ENCODE measurements at places on chromosomes 3 and 15.

GRCh38 chr3:88259045-88259444 lies 109.3 kb downstream of the C3orf38 start:
- no peak for ATAC-seq

DNA sequence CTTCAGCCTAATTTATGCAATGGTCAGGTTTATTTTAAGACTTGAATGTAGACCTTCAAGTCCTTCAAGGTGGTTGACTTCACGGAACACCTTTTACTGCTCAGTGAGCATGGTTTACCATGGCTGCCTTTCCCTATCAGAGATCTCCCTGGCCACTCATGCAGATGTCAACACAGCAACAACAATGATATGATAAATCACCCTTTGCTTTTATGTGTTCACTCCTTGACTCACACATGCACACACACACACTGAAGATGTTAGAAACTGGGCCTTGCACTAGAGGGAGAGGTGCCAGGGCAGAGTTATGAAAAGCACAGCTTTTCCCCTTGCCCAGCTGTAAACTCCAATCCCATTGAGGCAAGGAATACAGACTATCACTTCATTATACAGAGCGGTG lies 134.4 kb downstream of the WNT5A start:
- no peak for ATAC-seq

DNA sequence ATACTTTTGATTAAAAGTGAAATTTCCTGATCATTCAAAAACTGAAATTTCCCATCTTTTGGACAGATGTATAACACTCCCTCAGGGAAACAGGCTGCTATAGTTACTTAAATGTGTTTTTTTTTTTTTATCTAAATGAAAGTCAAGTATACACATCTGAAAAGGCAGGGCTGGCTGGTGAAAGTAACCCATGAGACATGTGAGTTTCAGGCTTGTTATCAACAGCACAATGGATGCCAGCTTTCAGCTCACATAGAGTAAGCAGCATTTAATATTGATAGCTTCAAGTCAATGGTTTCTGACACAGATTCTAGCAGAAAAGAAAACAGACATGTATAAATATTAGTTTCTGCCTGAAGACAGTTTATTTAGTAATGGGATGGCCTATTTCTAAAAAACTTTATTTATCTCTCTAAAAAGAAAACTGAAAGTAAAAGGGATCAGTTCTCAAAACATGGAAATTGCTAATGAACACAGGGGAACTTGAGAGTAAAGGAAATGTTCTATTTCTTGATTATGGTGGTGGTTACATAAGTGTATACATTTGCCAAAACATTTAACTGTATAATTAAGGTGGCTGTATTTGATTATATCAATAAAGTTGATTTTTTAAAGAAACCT lies 89.7 kb upstream of the CMC1 start:
- no peak for ATAC-seq

GRCh38 chr3:119731560-119732343 lies 28.9 kb downstream of the CFAP91 start:
- no peak for ATAC-seq

DNA sequence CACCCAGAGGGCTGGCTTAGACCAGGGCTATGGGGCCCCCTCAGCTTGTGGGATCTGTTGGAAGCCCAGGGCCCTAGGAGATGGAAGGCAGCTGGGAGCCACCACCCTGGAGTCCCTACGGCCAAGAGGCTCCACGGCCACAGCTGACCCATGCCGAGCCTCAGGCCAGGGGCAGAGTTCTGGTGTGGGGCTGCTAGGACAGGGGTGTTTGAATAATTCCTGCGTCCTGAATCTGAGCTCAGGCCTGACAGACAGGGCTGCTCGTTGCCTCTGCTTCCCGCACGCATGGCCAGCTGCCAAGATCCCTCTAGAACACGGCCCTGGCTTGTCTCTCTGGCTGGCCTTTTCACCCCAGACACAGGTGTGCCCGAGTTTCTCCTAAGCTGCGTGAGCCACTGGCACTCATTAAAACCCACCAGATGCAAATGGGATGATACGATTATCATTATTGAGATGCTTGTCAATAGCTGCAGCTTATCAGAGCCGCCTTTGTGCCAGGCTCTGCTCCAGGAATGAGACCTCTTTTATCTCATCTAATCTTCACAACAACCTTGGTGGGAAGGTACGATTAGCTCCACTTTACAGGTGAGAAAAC lies 70.2 kb downstream of the EFCAB12 start:
- ATAC-seq = peak; percentile 30

GRCh38 chr15:69035205-69035917 lies 20.9 kb downstream of the NOX5 start:
- peak; percentile 94 for ATAC-seq

DNA sequence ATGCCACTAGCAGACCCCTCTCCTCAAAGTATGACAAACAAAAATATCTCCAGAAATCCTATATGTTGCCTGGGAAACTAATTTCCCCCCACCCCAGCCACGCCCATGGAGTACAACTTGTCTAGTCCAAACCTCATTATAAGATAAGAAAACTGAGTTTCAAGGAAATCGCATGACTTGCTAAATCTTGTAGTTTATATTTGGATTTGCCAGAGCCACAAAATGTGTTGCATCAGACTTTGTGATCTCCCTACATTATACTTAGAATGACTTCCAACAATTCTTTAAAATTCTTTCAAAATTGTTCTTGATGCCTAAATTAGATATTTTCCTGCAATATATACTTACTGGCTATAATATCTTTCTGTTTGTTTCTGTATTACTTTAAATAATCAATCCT lies 1034.4 kb downstream of the IGSF11 start:
- no peak for ATAC-seq

DNA sequence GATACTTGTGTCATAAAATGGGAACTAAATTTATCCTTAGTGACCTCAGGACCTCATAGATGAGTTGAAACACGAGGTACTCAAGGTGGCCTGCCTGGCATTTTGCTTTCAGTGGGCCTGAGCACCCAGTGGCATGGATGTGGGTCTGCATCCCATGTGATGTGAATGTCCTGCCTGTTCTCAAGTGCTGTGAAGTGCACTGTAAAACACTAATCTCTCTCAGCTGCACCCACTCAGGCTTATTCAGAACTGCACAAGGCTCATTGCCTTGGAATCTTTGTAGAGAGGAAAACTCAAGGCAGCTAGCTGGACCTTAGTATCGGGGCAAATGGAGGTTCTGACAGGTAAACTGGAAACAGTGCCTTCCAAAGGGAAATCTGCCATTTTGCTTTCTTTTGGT lies 767.0 kb downstream of the TUSC7 start:
- no peak for ATAC-seq

GRCh38 chr3:51796854-51797253 lies 17.8 kb upstream of the IQCF6 start:
- ATAC-seq = no peak

DNA sequence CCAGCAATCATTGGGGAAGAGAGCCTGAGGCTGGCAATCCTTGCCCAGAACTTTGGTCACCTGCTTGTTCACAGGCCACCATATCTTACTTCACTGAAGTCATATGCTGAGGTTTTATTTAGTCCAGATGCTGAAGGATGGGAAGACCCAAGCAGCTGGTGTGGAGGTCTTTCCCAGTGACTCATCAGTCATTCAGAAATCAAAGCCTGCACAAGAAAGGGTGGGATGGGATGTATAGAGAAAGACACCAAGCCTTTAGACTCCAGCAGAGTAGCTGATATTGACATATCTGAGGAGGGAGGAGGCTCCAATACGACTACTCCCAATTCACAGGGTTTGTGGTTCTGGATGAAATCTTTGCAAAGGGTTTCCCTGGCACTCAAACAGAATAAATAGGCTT lies 13.0 kb upstream of the PHLDB2 start:
- ATAC-seq = no peak

GRCh38 chr3:38122712-38123290 lies 14.1 kb downstream of the ACAA1 start:
- no peak for ATAC-seq

DNA sequence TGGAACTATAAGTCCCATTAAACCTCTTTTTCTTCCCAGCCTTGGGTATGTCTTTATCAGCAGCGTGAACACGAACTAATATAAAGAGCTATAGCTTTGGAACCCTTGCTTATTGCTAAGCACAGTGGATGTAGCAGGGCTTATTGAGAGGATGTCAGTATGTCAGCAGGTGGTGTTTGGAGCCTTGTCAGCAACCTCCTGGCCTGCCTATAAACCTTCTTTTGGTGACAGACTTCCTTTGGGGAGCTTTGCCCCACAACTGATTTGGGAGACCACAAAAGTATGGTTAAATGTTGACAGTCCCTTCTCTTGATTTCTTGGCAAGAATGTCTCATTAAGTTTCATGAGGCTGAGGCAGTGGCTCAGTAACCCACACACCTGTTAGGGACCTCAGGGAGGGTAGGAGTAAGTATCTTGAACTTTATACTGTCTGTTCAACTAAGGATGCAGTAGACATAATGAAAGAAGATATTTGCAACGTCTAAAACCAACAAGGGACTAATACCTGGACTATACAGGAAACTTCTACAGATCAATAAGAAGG lies 14.8 kb downstream of the CCNDBP1 start:
- no peak for ATAC-seq

DNA sequence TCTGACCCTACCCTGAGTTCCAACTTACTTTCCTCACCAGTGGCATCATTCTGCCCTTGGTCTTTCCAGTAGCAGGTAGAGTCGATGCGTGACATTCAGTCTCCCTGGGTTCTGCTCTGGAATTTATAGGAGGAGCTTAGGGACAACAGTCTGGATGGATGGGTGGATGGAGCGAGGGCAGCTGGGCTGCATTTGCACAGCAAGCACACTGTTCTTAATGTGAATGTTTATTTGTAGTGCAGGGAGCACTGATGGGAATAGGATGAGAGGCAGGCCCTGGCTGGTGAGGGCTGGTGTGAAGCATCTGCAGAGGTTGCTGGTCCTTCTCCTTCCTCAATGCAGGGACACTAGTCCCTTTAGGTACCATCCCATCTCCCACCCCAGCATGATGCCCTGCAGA lies 176.2 kb downstream of the EPHB1 start:
- no peak for ATAC-seq

GRCh38 chr3:14146381-14147065 lies 21.7 kb downstream of the TMEM43 start:
- no peak for ATAC-seq

DNA sequence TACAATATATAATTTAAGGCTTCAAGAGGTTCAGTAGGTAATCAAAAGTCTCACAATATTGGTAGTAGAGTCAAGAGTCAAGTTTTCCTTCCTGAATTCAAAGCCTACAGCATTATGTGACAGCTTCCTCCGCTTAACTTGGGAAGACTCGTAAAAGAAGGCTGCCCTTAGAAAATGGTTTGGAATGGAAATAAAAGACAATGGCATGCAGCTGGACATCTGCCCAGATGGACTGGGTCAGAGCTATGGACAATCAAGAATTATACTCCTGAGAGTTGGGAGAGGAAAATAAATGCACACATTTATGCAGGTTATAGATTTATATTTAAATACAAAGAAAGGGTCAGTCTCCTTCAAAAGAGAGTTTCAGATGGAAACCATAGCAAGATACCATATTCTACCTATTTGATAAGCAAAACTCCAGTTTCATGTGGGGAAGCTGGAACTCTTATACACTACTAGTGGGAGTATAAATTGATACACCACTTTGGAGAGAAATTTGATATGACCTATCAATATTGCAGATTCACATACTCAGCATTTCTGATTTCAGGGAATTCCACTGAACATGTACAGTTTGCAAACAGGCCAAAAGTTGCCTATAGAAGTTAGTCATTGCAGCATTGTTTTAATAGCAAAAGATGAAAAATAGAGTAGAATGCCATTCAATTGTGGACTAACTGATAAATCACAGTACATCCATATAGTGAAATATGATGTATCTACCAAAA lies 6.1 kb downstream of the CRYBG3 start:
- ATAC-seq = no peak

DNA sequence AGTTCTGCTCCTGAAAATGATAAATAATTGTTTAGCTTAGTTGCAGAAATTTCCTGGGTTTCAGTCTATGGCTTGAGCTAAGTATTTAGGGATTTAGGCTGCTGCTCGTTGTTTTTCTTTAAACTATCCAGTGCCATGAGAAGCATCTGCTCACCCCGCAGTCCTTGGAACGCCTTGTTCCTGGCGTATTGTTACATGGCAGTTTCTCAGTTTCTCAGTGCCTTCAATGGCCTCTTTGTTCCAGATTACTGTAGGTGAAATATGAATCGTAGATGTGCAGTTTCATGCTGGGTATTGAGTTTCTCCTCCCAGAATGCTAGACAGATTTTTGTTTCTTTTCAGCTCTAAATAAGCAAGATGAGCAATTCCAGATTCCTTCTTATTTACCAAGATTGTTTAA lies 269.5 kb upstream of the GBE1 start:
- ATAC-seq = no peak

DNA sequence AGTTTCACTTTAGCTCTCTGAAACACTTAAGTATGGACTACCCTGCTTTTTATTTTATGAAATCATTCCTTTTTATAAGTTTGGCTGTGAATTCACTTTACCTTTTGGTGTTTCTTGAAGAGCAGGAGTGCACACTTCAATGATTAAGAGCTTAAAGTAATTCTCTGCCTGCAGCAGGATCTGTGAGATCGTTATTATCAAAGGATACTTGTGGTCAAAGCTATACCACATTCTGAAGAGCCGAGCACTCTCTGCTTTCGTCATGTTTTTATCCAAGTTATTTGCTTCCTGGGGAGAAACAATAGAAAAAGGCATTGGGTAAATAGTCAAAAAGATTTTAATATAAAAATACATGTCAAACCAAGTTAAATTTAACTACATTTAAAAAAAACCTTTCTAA lies 243.7 kb downstream of the CHST2 start:
- no peak for ATAC-seq

DNA sequence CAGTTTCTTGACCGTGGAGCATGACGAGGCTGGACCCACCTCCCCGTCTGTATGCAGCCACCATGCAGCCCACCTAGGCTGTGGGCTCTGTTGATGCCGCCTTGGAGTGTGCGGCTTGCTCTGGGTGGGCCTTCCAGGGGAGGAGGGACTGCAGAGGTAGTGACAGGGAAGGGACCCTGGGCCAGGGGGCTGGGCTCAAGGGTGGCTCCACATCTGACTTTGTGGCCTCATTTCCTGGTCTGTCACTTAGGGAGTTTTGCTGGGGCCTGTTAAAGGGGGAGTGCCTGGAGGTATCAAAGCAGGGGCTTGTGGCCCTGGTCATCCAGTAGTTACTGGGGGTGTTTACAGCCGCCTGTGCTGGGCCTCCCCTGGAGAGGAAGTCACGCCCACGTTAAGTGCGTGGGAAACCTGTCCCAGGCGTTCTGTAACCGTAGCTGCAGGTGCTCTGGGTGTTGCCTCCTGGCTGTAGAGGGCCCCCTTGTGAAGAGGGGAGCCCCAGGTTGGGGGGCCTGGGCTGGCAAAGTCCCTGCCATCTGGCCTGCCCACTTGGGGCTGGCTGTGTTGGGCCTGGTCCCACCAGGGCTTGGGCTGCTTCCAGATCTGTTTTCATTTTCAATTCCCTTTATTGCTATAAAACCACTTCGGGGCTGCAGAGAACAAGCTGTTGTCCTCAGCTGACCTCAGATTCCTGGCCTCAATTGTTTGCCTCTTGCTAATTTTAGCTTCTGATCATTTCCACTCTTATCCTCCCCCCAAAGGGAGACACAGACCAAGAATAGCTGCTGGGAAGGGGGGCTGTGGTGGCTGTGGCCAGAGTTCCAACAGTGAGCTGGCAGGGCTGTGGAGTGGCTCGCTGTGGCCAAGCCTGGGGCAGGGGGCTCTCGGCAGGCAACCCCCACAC lies 26.5 kb downstream of the KLF13 start:
- peak; percentile 6 for ATAC-seq

- no peak for ATAC-seq
Measured at GRCh38 chr3:100400419-100400779, 490 bp downstream of the TOMM70 start.

All from esophagus mucosa (tissue), 1 donor.